Activated T-cell treated with anti-CD3 and anti-CD28 coated beads for 24 hours (primary cell): ENCODE measurements at places on chromosomes 3 and 15.

DNA sequence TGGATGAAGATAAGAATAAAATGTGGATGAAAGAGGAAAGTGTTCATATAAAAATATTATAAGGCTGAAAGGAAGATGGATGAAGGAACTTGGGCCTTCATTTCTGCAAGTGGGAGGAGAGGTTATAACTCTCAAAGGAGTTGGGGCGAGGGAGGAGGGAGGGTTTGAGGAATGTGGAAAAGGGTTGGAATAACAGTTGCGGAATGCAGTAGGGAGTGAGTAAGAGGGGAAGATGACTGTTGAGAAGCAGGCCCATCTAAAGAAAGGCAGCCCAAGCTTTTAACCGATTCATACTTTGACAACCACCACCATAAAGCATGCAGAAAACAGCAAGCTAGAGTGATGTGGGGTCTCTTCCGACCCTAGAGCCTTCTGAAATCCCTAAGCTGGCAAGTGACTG, 8.3 kb upstream of the TM4SF4 start:
- DNase-seq, result no peak

DNA sequence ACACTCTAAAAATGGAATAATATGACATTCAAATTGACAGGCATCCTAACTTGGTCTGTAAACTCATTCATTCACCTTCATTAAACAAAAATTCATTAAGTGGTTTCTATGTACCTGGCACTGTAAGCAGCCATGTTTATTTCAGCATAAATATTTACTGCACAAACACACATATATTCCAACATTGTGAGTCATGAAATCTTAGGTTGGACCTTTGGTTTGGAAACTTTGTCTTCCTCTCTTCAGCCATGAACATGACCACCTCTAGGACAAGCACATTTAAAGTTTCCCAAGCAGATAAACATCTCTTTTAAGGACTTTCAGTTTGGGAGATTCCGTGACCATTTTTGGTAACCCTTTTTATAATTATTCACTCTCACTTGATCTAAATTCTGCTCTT, 131.8 kb downstream of the TPRG1 start:
- no peak for DNase-seq

GRCh38 chr3:16130066-16130465, 44.4 kb upstream of the GALNT15 start:
- no peak for DNase-seq

- no peak for DNase-seq
Observed at GRCh38 chr15:71003319-71003718, 110.7 kb downstream of the LRRC49 start.

DNA sequence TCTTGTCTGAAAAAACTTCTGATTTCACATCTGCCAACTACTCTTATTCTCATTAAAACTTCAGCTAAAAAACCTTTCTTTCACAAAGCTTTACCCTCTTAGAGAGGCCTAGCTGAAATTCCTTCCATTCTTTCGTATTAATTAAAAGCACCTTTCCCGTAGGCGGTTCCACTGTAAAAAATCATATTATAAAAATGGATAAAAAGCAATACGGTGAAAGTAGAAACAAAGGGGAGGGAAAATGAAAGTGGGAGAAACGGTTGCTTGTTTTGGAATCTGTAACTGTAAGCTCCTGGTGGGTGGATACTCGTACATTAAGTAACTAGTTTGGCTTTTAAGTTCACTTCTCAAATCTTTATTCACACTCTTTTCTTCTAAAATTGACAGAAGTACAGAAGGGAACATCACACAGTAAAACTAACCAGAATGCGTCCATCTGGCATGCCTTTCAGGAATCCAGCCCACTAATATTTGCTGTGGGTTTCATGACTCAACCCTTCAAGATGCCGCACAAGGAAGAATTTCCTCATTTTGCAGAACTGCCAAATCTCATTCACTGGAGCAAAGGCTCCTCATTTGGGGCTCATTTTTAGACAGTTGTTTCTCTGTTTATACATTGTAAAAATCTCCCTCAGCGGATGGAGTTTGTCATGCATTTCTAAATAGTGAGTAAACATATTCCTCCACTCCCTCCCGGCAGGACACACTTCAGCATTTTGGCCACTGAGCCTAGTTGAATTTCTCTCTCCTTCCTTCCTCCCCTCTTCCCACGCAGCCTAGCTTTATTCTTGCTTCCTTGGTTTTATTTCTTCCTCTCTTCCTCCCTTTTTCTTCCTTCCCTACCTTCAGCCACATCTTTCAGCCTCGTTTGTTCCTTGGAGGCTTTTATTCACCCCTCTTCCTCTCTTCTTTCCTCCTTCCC, 419.5 kb upstream of the NAALADL2 start:
- no peak for DNase-seq

DNA sequence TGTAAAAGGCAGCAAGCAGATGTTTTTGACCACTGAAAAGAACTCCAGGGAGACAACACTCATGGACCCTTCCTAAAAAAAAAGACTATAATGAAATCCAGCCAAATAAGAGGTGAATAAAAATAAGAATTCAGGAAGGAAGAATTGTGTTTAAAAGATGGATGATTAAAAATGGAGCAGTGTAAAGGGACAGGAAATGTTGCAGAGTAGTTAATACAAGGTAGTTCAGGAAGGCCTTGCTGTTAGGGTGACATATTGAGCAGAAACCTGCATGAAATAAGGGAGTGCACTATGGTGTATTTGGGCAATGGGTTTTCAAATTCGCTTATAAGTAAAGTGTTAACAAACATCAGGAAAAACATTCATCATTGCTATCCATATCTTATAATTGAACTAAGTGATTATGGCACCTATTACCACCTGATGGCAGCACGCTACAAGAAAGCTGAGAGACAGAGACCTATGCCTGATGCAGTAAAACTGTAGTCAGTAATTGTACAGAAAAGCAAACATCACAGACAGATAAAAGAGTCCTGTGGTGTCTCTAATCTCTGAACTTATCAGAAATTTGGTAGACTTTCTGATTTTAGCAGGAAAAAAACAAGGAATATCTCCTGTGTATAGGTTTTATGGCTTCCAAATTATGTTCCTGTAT, 5.8 kb upstream of the DBR1 start:
- no peak for DNase-seq

GRCh38 chr15:37100966-37101215, 542 bp upstream of the MEIS2 start:
- DNase-seq, result no peak

- DNase-seq, result no peak
Observed at GRCh38 chr3:10343526-10343925, 22.6 kb upstream of the SEC13 start.

DNA sequence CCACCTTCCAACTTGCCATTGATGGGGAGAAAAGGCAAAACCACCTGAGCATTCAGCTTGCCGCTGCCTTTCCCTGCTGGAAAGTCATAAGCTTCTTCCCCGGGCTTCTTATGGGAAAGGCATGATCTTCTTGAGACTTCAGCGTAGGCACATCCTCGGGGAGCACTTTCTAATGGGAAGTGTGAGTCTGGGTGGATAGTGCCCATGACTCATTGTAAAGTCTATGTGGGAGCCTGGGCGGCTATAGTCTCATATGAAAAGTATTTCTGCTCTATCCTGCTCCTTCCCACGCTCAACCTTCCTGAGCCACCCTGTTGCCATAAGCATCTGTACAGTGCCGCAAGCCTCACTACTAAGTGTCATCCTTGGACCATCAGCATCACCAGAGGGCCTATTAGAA, 309.9 kb upstream of the THBS1 start:
- no peak for DNase-seq

GRCh38 chr3:168604767-168605166, 509.0 kb upstream of the GOLIM4 start:
- no peak for DNase-seq

DNA sequence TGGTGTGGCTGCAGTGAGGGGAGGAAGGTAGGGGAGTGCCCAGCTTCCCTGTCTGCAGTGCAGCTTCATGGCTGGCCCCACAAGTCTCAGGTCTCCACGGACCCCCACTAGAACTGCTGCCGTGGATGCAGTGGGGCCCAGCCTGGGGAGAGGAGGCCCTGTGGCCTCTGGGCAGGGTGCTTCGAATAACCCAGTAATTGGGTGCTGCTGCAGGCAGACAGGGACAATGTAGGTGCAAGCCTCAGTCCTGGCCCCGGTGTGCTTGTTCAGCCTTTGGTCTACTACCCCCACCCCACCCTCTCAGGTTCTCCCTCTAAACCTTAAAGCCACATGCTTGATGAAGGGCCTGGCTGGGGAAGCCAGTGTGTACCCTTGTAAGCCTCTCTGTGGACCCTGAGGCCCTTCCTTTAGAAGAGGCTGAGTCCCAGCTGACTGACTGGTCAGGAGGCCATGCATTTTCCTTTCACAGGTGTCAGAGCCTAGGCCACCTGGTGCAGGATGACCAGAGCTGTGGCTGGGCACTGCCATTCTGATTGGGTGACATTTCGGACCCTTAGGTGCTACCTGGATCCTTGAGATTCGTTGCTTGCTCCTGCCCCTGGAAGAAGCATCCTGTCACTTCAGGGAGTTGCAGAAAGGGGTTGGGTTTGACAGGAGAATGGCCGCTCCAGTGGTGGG, 21.1 kb upstream of the EXOG start:
- DNase-seq, result no peak

DNA sequence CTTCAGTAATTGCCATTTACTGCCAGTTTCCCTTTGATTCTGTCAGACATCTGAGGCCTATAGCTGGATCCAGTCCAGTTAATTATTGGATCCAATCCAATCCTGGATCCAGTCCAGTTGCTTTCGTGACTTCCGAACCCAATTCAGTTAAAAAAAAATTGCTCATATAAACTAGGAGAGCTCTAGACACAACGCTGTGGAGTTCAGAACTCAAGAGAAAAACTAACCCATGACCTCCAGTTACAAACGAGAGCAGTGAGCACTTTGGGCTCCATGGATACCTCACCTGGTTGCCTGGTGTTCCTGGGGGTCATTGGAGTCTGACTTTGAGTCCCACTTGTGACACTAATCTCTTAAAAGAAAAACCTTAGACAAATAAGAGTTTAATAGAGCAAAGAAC, 269.8 kb downstream of the THSD4 start:
- no peak for DNase-seq

- no peak for DNase-seq
Observed at GRCh38 chr3:154105218-154105975, 15.8 kb upstream of the ARHGEF26 start.

DNA sequence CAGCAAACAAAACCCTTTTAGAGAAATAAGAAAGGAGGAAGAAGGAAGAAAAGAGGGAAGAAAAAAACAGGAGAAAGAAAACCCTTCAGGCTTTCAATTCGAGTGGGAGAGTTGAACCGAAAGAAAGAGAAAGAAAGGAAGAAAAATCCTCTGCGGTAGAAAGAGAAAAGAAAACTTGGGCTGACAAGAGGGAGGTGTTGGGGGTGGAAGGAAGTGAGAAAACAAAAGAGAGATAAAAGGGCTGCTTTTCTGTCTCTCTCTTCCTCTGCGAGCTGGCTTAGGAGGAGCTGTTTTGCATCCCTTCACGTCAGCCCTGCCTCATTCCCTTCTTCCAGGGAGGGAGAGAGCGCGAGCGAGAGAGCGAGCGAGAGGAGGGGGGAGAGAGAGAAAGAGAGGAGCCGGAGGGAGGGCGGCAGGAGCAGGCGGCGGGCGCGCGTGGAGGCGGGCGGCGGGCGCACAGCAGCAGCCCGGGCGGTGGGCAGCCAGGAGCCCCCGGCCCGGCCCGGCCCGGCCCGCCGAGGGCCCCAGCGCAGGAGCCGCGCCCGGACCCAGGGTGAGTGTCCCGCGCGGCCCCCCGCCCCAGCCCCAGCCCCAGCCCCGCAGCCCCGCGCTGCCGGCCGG, at the start of gene ZNF710:
Gene ZNF710 (plus strand): TSS at position 263 of the 621 bp plus-strand sequence. CDS start 65,814 bp downstream, outside the sequence.
- DNase-seq, result no peak
